RKO (cell line): ENCODE measurements at places on chromosomes 16 and 17.

- no peak for DNase-seq
These were observed 27.6 kb downstream of the NXPH3 start for GRCh38 chr17:49603238-49603637.

DNA sequence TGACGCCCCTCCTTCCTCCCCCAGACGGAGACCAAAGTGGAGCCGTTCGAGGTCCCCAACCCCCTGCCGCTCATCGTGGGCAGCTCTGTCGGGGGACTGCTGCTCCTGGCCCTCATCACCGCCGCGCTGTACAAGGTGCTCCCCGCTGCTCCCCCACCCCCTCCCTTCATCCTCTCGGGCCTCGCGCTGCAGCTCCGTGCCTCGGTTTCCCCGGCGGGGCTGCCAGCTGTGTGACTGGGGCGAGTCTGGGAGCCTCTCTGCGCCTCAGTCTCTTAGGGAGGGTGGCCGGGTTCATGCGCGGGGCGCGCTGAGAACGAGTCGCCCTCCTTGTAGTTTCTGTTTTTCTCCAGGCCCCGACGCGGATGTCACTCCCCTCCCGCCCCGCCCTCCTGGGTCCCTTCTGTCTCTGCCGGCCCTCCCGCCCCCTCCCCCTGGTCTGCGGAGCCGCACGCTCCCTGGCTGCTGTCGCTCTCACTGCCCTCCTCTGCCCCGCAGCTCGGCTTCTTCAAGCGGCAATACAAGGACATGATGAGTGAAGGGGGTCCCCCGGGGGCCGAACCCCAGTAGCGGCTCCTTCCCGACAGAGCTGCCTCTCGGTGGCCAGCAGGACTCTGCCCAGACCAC lies 23.7 kb upstream of the ITGAX start:
- no peak for DNase-seq

- no peak for DNase-seq
These were observed 1.2 kb downstream of the CHST5 start for GRCh38 chr16:75534560-75535205.

GRCh38 chr17:55303701-55304145 lies 39.0 kb downstream of the HLF start:
- DNase-seq = no peak

DNA sequence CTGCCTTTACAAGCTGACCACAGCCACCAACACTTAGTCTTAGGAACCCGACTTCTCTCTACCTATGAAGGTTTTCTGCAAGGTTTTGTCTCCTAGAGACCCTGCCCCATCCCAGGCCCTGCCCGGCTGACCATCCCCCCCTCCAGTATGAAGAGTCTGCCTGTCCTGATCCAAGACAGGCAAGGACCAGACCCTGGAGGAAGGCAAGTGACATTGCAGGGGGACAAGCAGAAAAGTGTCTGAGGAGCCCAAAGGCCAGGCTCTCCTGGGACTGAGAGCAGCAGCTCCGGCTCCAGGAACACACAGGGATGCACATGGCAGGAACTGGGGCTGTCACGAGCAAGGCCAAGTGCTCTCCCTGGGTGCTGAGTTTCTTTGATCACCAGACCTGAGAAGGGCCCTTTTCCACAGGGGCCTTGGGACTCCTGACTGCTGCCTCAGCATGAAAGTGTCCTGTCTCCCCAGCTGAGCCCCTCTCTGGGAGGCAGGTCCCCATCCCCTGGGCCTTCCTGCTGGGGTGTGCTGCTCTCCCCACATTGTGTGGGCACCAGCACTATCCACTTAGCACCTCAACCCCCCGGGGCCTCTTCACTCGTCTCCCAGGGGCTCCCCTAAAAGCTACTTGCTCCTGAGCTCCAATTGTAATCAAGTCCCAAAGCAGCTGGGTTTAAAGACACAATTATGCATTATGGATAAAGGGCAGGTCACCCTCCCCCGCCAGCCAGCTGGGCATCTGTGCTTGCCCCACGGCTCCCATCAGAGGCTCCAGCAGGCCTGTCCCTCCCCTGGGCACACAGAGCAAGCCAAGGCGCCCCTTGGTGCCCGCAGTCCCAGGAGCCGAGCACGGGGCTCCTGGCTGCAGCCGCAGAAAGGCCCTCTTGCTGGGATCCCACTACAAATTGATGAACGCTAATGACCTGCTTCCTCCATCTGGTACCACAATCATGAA lies 11.6 kb upstream of the CACNG4 start:
- DNase-seq = no peak

- no peak for DNase-seq
These were observed 639.1 kb downstream of the MAF start for GRCh38 chr16:78961464-78961863.

GRCh38 chr17:49556223-49556943 lies 19.3 kb upstream of the NXPH3 start:
- DNase-seq = peak; percentile 78

GRCh38 chr16:2598133-2598641 lies 60.4 kb downstream of the PDPK1 start:
- no peak for DNase-seq

DNA sequence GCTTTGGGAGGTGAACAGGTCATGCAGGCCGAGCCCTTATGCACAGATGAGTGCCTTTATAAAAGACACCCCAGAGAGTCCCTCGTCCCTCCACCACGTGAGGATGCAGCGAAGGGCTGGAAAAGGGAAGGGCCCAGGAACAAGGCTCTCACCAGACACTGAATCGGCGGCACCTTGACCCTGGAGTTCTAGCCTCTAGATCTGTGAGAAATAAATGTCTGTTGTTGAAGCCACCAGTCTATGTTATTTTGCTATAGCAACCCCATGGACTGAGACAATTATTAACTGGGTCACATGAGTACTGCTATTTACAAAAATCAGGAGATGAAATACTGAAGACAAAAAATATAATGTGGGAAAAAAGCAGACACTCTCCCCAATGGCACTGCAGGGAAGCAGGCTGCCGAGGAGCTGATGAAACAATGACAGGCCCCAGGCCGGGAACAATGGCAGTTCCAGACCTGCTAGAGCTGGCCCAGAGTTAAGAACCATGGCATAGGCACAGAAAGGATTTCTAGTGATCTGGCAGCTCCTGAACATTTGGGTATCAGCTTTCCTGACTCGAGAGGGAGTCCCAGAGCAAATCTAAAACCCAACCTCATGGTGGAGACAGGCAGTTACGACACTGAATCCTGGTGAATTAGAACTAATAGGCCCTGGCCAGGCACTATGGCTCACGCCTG lies 17.8 kb upstream of the GGA2 start:
- no peak for DNase-seq

DNA sequence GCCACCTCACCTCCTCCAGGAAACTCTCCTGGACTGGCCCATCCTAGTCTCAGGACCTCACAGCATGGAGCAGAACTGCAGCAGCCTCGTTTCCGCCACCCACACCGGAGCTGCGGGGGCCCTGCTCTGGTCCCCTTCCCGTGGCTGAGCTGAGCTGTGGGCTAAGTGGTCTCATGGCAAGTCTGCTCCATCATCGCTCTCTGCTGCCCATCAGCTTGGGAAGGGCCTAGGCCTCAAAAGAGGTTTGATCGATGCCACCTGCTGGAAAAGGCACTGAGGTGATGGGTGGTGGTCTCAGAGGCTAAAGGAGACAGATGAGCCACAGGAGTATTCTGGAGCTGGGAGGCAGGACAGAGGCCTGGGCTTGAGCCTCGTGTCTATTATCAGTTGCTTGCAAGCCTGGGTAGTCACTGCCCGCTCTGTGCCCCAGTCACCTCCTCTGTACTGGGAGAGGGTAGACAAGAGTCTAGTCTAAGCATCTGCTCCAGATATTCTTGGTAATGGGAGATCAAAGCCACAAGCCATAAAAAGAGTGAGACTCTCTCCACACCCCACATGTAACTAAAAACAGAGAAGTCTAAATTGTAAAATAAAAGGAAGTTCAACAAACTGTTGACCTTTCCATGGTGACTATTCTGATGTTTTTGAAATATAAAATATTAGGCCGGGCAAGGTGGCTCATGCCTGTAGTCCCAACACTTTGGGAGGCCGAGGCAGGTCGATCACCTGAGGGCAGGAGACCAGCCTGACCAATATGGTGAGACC lies 1.6 kb downstream of the ITGAE start:
- no peak for DNase-seq

DNA sequence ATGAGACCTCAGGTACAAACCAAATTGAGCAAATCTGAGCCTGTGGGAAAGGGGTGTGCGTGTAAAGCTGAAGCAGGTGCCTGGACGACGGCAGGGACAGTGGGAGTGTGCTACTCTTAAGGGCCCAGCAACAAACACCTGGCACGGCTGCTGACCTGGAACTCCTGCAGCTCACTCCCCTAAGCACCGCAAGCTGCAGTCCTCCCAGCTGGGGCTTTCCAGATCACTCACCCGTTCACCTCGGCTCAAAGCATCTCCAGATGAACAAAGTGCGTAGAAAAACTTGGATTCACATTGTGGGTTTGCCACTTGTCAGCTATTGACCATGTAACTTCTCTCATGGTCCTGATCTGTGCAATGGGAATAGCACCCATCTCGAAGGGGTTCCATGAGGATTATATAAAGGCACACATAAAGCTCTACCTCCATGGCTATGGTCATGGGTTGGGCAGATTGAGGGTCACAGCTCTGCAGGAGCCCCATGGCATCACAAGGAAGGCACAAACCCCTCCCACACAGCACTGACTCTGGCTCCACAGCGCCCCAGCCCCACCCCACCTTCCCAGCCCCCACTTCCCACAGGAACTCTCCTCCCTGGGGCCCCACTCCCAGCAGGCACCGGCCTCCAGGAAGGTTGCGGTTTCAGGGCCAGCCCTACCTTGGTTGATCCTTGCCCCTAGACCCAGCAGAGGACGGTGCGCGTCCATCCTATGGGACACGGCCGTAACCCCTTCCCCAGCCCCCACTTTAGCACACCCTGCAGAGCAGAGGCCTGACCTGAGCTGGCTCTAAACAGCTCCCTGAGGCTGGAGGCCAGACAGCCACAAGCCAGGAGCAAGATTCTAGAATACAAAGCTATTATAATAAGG lies 21.9 kb downstream of the ST3GAL2 start:
- DNase-seq = no peak

- no peak for DNase-seq
These were observed 5.9 kb downstream of the FASN start for GRCh38 chr17:82092094-82092586.

- no peak for DNase-seq
These were observed 30.4 kb downstream of the HSBP1 start for GRCh38 chr16:83838151-83838550.

DNA sequence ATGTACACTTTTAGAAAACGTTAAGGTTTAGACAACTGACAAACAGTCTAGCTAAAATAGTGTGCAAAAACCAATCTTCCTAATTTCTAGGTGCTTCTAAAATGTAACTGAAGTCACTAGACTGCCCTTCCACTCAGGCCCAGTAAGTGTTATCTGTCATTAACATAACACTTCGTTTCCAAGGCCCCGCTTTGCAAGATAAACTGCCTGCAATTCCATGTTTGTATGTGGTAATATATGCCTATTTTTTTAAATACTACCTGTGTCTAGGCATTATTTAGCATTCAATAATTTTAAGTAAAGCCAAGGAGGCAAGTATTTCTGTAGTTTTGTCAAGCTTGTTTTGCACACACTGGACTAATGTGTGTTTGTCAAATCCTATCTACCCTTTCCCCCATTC lies 3.2 kb downstream of the USP32 start:
- DNase-seq = no peak

GRCh38 chr16:66426112-66427035 lies 721 bp upstream of the BEAN1 start:
- DNase-seq = peak; percentile 20

DNA sequence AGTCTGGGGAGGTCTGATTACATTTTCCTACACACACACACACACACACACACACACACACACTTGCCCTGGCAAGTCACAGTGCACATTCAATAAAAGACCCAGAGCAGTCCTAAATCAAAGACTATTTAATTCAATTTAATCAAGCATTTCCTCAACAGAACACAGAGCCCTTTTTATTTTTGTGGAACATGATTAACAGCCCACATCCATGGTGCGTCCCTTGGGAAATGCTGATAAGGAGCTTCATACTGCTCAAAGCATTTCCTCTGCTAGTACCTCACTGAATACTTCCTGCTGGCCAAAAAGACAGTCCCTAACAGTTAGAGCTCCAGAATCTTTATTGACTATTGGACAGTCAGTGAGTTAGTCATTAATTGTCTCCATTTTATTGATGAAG lies 43.1 kb upstream of the MYH10 start:
- no peak for DNase-seq

DNA sequence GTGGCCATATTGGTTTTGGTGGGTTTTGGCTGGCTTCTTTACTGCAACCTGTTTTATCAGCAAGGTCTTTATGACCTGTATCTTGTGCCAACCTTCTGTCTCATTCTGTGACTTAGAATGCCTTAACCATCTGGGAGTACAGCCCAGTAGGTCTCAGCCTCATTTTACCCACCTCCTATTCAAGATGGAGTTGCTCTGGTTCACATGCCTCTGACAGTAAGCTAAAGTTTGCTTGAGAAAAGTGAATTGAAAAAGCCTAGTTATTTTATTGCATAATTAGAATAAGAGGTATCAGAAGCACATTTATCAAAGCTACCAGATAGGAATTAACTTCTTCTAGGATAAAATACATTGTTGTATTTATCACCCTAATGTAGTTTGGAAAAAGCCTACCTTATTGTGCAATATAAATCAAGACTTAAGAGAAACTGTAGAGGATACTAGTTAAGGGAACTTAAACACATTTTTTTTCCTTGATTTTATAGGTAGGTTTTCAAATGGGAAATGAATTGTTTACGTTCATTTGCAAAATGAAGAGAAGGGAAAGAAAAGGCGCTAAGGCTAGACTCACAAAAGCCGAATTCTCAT lies 202.3 kb upstream of the KCNJ16 start:
- DNase-seq = no peak

GRCh38 chr17:10019941-10020451 lies 114.9 kb upstream of the RCVRN start:
- no peak for DNase-seq

GRCh38 chr17:78697554-78698343 lies 84.3 kb downstream of the CYTH1 start:
- DNase-seq = no peak

DNA sequence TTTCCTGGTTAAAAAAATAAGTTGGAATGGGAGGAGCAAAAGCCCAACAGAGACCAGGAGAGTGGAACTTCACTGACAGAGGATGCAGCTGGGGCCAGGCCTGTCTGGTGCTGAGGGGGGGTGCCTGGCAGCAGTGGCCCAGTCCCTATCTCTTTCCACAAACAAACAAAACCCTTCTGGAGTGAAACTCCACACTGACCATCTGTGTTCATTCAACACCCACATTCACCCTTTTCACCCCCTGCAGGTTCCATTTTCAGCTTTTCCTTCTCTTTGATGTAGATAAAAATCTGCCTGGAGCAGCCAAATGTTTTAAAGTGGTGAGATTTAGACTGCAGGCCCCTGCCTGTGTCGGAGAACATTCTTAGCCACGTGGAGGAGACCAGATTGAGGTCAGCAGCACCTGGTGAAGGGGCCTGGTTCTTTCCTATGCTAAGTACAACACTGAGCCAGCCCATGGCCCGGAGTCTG lies 161.4 kb upstream of the CDH11 start:
- DNase-seq = no peak

DNA sequence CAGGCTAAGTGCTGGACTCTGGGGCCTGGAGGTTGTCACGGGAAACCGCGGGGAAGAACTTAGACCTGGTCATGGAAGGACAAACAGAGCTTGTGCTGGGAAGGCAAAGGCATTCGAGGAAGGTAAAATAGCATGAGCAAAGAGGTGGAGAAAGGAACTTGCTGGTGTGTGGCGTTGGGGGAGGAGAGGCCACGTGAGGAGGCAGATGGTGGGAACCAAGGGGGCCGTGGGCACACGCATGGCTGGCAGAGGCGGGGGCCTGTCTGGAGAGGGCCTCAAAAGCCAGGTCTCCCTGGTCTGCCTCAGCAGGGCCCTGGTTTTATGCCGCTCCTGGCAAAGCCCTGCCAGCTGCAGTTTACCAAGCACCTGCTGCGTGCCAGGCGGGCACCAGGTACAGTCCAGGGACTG lies 15.3 kb downstream of the CORO7 start:
- DNase-seq = no peak

- peak; percentile 38 for DNase-seq
These were observed 536 bp downstream of the TMC6 start for GRCh38 chr17:78127888-78128550.
